ENCODE measurements at places on chromosomes 2 and 18. TPM values are rescaled to one million over a fixed set of nuclear protein-coding genes. Genes with fewer than 3 reads are reported as not detected.
A peak's percentile ranks its signal among the peaks of the same experiment; 100 is the strongest.

Gene FKBP1B
- 7.5 TPM for total RNA-seq

Gene AQP12A
- not detected for total RNA-seq

Gene SPEG
- 32.1 TPM for total RNA-seq

Gene SERPINB4
- total RNA-seq: not detected

Gene CD8B2
- not detected for total RNA-seq

Gene SERPINB8
- 25.3 TPM for total RNA-seq

Gene FSHR
- not detected for total RNA-seq

DNA sequence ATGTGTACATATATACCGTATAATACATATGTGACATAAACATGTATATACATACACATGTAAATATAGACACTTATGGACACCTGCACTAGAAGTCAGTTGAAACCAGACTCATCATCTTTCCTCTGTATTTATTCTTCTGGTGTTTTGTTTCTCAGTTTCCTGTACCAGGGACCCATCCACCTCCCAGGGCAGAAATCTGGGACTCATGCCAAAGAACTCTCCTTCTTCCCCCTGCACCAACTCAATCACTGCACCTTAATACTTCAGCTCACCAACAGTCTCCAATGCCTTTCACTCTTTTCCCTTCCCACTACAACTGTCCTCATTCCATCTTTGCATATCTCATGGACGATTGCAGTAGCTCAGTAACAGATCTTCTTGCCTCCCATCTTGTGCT lies 428.0 kb downstream of the FBXO15 start:
- no peak overlapping the region for H3K27ac ChIP-seq
- peaks cover 7% of the 10 kb centered on the region for H3K4me1 ChIP-seq
- no peaks in the 10 kb centered on the region for H3K27me3 ChIP-seq
- no peak for DNase-seq
- H3K36me3 ChIP-seq: no peaks in the 10 kb centered on the region

DNA sequence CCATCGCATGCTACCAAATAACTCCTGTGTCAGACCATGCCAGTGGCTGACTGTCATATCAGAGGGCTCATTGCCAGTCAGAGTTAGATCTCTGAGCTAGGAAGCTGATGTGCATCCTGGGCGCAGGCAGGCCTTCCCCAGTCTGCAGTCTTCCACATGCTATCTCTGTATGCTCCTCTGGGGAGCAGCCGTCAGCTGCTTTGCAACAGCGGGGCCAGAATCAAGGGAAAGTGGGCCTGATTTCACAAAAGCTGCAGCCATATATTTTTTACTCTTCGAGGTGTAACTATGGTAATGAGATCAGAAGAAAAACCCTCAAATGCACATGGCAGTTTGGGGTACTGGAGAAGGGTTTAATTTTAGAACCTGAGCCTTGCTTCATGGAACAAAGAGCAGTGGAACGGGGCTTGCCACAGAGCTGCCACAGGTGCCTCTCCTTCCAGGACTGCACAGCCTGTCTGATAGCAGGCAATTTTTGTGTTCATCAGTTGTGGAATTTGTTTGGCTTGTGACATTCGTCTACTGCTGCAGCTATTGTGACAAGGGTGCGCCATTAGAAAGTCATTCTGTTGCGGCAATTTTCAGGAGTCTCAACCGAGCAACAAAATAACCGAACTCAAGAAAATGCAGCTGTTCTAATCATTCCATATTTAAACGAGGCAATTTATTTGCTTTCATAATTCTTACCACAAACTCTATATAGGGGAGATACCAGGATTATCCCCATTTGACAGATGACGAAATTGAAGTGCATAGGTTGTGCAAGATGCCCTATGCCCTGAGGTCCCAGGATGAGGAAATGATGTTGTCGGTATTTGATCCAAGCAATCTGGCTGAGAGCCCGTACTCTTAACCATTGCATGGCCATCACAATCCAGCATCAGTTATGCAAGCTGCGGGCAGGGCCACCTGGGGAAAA lies 109.6 kb upstream of the CYRIA start:
- H3K27ac ChIP-seq: no peak overlapping the region
- no peaks in the 10 kb centered on the region for H3K4me1 ChIP-seq
- DNase-seq: no peak
- no peak overlapping the region for H3K4me3 ChIP-seq

- H3K27me3 ChIP-seq: no peaks in the 10 kb centered on the region
- DNase-seq: peak; percentile 85
- H3K36me3 ChIP-seq: no peaks in the 10 kb centered on the region
- no peaks in the 10 kb centered on the region for H3K4me1 ChIP-seq
- peak overlapping the region; percentile 74 for H3K4me3 ChIP-seq
Measured at GRCh38 chr18:79394534-79395307, 1.0 kb upstream of the NFATC1 start.

DNA sequence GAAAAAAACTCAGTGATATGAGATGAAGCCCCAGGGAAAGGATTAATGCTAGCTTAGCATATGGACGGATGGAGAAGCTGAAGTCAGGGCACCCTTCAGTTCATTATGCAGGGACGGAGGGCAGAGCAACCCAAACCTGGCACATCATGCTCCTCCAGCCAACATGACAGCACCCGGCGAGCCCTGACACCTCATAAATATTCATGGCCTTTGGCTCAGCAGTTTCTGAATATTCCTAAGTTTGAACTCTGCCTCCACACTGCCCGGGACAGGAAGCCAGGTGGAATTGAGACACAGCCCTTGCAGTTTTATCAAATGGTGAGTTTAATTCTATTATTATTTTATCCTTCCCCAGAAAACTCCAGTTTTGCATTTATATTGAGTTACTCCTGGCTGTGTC lies 87.3 kb upstream of the SH3BP4 start:
- H3K4me3 ChIP-seq: no peak overlapping the region
- H3K27me3 ChIP-seq: no peaks in the 10 kb centered on the region
- no peaks in the 10 kb centered on the region for H3K36me3 ChIP-seq
- no peaks in the 10 kb centered on the region for H3K4me1 ChIP-seq
- H3K27ac ChIP-seq: no peak overlapping the region
- no peak for DNase-seq

DNA sequence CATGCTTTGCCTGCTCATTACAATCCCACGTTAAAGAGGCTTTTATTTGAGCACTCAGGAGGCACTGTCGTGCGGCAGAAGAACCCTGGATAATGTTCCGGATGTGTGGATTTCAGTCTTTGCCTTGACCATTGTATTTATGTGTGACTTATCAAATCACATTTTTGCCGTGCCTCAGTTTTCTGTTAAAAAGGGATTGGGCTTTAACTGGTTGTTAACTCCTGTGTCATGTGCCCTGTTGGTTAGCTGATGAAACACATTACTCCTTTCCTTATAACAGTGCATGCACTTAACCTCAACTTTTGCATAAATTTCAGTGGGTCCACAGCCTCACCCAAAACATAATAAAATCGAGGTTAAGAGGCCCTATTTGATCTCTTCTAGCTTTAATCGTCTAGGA lies 52.7 kb downstream of the NAB1 start:
- H3K27me3 ChIP-seq: no peaks in the 10 kb centered on the region
- no peaks in the 10 kb centered on the region for H3K4me1 ChIP-seq
- no peak for DNase-seq
- H3K27ac ChIP-seq: no peak overlapping the region

- H3K27me3 ChIP-seq: no peaks in the 10 kb centered on the region
- DNase-seq: no peak
- no peaks in the 10 kb centered on the region for H3K4me1 ChIP-seq
- no peaks in the 10 kb centered on the region for H3K36me3 ChIP-seq
- no peak overlapping the region for H3K27ac ChIP-seq
Measured at GRCh38 chr2:143933946-143934569, 585.9 kb downstream of the ZEB2 start.

All from GM23248 (cell line).